ENCODE measurements at places on chromosomes 5 and 9.

GRCh38 chr5:140595538-140596300 is 31.1 kb downstream of the SLC35A4 start:
- DNase-seq = no peak

DNA sequence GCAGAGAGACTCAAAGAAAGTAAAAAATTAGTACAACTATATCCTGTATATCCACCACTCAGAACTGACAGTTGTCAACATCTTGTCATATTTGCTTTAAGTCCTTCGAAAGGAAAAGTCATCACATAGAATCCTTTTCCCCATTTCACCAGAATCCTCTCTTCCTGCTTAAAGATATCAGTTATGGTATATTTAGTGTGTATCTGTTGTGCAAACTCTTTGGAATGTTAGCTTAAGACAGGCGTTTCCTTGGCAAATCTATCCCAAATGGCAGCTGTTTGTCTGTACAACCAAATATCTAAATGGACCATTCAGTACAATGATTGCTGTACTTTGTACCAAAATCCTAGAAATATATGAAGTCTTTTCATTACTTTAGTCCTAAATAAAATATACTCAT is 98.5 kb downstream of the ITGA1 start:
- DNase-seq = no peak

- DNase-seq = no peak
These were observed 18.1 kb upstream of the SMAD5 start for GRCh38 chr5:136114414-136115125.

DNA sequence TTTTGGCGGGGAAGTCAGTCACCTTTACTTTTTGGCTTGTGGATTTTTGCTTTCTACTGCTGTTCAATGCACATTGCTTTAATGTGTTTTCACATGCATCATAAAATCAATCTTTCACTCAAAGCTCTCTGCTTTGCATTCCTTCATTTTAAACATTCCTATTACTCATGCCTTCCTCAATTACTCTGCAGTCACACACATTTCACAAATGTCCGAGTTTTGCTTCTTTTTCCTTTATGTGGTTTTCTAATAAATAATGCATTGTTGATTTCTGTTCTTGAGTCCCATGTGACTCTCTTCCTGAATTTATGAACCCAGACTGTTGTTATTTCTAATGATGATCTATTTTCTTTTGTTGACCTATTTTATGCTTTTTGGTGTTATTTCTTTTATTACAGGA is 82.3 kb upstream of the EPB41L4B start:
- no peak for DNase-seq

GRCh38 chr5:57947181-57947580 is 464.6 kb upstream of the ACTBL2 start:
- DNase-seq = no peak

- DNase-seq = no peak
These were observed 632.4 kb downstream of the SEMA5A start for GRCh38 chr5:8913522-8913921.

DNA sequence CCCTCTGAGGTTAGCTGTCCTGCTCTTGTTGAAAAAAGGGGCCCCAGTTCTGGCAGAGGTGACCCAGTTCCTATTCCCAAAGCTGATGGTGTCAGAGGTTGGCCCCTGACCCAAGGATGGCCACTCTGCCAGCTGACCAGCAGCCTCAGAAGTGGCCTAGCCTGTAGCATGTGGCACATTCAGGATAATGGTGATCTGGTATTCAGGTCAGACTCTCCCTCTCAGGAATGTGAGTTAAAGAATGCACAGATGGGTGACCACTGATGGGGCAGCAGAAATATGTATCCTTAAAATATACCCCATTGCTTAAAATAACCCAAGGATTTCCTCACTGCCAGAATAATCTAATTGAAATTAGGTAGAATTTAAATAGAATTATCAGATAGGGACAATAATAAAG is 369.2 kb downstream of the SEMA5A start:
- no peak for DNase-seq

- no peak for DNase-seq
These were observed 47.4 kb upstream of the AFAP1L1 start for GRCh38 chr5:149224282-149224681.

- DNase-seq = no peak
These were observed 256.7 kb upstream of the CD180 start for GRCh38 chr5:67453111-67453905.

All from activated B cell treated with CpG ODN at 0.5 μM for 24 hours (primary cell).